Stimulated activated CD4-positive, alpha-beta T cell treated with anti-CD3 and anti-CD28 coated beads, Interleukin-12 subunit alpha, Interleukin-12 subunit beta, amount 100 ng/mL, for 48 hours (primary cell): ENCODE measurements at places on chromosomes 4 and X.

DNA sequence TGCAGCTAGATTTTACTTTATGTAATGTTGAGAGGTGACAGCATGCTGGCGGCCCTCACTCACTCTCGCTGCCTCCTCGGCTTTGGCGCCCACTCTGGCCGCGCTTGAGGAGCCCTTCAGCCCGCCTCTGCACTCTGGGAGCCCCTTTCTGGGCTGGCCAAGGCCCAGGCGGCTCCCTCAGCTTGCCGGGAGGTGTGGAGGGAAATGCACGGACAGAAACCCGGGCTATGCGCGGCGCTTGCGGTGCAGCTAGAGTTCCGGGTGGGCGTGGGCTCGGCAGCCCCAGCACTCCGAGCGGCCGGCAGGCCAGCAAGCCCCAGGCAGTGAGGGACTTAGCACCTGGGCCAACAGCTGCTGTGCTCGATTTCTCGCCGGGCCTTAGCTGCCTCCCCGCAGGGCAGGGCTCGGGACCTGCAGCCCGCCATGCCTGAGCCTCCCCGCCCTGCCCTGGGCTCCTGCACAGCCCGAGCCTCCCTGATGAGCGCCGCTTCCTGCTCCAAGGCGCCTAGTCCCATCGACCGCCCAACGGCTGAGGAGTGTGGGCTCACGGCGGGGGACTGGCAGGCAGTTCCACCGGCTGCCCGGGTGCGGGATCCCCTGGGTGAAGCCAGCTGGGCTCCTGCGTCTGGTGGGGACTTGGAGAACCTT is 128.7 kb downstream of the GASK1B start:
- DNase-seq, result no peak

- DNase-seq, result no peak
These were observed 113.8 kb downstream of the SYNPO2 start for GRCh38 chr4:119002476-119002875.

GRCh38 chr4:27830251-27830650 is 969.6 kb downstream of the STIM2 start:
- DNase-seq, result no peak

DNA sequence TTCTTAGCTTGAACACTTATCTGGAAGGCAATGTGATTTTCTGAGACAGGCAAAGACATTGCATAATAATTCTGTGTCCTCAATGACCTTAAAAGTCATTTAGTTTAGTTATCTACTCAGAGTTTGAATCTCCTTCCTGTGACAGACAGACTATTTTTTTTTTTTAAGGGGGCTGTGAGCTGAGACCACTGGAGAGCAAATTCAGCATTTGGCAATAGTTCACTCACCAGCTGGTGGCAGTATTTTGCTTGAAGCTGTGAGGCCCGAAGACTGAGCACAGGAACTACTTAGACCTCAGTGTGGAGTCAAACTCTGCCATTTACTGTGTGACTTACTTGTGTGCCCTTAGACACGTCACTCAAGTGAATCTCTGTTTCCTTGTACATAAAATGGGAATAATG is 22.9 kb upstream of the CPE start:
- DNase-seq, result no peak

DNA sequence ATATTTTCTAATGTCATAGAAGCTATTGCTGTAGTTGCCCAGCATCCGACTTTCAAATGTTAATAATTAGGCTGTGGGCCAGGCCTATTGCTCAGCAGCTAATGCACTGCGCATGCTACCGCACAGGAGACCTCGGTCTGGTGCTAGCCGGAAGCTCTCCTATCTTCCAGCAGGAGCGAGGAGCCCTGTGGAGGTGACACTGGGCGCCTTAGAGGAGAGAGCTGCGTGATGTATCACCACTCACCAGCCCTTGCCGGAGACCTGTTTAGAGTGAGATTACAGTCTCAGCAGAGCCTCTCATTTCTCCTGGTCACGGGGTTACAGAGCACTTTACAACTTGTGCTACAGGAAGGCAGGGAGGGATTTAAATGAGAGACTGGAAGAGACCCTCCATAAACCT is 31.1 kb upstream of the MID1IP1 start:
- no peak for DNase-seq

DNA sequence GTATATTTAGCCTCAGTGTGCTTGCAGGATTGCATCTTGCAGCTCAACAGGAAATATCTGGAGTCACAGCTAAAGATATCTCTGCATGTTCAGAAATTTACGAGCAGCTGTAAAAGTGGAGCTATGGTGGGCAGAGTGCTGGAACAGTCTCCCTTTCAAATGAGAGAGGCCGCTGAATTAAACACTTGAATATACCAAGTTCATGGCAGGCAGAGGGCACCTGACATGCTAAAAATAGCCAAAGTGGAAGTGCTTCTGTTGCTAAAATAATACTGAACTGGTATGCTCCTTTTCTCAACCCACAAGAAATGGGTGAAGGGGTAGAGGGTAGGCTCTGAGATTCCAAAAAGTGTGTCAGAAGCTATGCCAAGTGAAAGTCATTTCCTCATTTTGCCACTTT is 98.1 kb downstream of the MGST2 start:
- no peak for DNase-seq

- no peak for DNase-seq
These were observed 11.3 kb downstream of the SLC10A6 start for GRCh38 chr4:86837691-86838503.

DNA sequence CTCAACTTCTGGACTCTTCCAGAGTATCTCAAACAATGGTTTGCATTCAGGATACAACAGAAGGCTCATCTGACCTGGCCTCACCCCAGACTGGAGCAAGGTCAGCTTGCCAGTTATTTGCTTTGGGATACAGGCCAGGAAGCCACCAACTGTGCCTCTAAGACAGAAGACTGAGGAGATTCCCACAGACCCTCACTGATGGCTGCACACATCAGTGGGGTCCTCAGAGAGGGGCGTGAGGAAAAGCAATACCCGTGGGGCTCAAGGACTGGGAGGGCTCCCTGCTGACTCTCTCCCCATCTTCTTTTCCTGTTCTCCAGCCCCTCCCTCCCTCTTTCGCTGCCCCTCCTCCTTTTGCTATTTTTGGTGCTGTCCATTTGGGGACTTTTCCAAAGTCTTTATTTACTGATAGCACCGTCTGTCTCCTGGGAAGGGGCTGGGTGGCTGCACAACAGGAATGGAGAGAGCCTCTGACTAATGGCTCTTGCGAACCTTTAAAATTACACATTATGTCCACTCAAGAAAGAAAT is 23.2 kb downstream of the RELL1 start:
- no peak for DNase-seq

GRCh38 chrX:87299563-87300160 is 217.9 kb upstream of the KLHL4 start:
- DNase-seq, result no peak
